ENCODE measurements at places on chromosomes 12 and 14.

DNA sequence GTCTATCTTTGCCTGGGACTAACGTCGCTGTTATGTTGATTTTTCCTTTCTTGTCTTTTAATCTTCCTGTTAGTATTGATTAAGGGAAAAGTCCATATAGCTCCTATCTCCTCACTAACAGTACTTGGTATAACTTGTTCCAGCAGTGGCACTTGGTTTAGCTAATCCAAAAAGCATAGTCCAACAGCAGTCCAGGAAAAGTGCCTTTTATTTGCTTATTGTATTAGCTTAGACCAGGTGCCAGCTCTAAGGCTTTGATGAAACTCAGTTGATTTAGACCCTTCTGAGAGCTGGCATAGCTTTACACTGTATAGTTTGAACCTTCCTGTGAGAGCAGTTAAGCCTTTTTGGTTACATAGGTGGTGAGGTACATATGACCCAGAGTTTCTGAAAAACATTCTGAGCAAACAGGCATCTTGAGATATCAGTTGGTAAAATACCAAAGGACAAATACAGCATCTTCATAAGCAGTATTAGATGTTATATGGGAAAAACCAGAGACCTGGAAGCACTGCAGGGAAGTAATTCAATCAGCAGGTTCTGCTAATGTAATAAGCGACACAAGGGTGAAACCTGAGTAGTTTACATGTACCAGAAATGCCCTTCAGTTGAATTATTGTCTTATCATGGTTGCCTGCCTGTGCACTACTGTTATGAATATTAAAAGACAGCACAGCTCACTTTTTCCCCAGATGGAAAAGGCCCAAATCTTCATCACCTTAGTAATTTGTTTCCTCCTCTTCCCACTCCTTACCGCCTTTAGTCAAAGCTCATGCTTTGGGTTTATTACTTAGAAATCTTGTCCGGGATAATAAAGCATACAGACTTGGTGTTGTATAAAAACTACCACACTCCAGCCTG lies 13.0 kb downstream of the PELI2 start:
- DNase-seq: no peak

DNA sequence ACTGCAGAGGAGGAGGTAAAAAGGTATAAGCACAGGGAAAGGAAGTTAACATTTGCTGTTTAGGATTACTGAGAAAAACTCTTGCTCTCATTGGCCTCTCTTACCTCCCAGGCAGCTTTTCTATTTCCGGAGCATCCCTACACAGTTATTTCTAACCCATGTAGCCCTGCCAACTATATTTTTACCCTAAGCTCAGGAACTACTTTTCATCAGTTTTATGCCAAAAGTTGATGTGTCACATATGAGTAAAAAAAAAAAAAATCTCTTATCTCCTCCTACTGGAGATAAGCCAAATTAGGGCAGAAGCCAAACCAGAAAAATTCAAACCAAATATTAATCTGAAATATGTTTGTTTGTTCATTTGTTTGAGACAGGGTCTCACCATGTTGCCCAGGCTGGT lies 34.4 kb upstream of the PSMA6 start:
- DNase-seq: no peak

GRCh38 chr14:44142006-44142405 lies 365.1 kb downstream of the FSCB start:
- DNase-seq: no peak

DNA sequence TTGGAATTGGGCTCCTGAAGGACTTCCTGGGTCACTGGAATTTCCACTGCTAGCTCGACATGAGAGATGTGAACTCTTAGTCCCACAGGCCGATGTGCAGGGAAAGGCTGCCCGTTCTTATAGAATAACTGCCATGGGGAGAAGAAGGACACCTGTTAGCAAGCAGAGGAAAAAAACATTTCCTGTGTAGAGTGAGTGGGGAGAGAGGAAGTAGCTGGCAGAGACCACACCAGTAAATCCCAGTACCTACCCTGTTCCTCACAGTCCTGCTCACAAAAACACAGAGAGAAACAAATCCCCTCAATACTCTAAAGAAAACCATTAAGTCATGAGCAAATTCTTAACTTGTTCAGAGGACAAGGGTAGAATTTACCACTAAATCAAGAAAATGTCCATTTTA lies 29.5 kb downstream of the AREL1 start:
- DNase-seq: no peak

- peak; percentile 17 for DNase-seq
Measured at GRCh38 chr14:31926123-31926522, 151.0 kb upstream of the ARHGAP5 start.

Data from bone marrow (tissue), 2 donors.